ENCODE measurements at places on chromosomes 4 and X.

DNA sequence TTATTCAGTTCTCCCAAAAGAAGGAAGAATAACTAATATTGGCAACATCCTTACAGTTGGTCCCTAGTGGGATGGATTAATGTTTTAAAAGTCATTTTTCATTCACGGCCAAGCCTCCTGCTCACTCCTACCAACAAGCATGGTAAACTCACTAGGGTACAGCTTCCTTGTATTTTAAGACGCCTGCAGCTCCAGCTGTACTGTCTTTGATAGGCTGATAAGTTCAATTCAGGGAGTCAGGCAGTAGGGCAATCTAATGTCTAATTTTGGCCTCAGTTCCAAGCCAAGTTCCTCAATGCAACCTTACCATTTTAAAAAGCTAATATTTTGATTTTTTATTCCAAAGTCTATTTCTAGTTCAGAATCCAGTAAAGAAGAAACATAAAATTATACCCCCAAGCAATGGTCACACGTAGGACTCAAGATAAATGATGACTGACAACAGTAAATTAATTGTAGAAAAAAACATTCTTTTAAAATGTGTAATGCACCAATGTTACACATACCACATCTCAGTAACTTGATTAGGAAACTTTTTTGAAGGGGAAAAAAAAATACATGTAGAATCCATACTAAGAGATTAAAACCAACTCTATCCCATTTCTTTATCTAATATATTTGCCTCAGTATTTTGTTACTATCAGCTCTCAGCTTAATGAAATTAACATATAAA is 9.3 kb downstream of the LCORL start:
- DNase-seq = no peak

- DNase-seq = no peak
Observed at GRCh38 chr4:122783301-122784215, 43.1 kb upstream of the FGF2 start.

DNA sequence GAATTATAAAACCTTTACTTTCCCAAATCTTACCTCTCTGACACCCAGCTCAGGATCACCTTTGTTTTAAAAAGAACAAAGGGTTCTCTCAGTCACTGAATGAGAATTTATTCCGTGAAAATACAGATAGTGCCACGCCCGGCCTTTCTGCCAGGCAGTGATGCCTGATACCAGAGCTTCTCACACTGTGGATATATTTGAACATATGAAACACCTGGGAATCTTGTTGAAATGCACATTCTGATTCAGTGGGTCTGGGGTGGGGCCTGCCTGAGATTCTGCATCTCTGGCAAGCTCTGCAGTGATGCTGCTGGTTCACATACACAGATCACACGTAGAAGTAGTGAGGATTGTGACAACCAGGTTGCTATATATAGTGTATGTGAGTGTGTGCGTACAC is 46.0 kb downstream of the ELOVL6 start:
- no peak for DNase-seq

GRCh38 chr4:99683895-99684294 is 26.3 kb upstream of the C4orf54 start:
- DNase-seq = no peak

GRCh38 chr4:173807347-173807746 is 277.3 kb upstream of the HAND2 start:
- DNase-seq = no peak

GRCh38 chr4:6443035-6444023 is 29.1 kb downstream of the PPP2R2C start:
- DNase-seq = no peak

Measured in posterior cingulate gyrus (tissue), 11 donors.